GM03348 (cell line): ENCODE measurements at places on chromosomes 12 and 14.

DNA sequence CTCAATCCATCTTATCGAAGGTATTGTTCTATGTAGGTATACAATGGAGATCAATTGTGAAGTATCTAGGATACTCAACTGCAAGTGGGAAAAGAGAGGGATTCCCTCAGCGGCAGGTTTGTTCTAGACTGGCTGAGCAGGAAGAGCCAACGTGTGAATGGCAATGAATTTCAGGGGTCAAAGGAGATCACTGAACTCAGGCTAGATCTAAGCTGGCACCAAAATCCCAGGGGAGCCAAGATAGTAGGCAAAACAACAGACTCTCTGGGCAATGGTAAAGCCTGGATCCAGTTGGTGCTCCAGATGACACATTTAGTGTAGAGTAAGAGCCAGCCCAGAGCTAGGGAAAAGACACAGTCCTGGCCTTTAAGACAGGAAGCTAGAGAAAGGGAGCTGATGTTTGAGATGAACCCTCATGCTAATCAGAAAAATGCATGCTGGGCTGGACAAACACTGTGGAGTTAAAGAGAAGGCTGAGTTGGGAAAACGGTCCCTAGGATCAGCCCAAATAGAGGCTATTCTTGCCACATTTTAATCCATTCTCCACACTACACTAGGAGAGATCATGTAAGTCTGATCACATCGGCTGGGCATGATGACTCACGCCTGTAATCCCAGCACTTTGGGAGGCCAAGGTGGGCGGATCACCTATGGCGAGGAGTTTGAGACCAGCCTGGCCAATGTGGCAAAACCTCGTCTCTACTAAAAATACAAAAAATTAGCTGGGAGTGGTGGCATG is 45.6 kb downstream of the EFCAB11 start:
- DNase-seq, result no peak

GRCh38 chr12:76238688-76239087 is 109.5 kb downstream of the BBS10 start:
- DNase-seq, result no peak

DNA sequence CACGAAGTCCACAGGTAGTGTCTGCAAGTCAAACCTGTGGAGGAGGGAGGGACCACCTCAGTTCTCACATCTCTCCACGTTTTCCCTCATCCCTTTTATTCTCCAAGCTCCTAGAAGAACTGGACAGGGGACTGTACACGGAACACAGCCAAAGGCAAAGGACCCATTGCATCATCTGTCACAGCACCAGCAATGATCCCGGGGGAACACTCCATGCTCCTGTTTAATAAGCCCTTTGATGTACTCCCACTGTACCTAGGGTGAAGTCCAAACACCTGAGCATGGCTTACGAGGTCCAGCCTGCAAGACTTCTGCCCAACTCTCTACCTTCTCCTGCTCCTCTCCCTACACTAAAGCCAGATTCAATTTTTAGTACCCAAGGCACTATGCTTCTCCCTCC is 26.5 kb downstream of the PRPF40B start:
- DNase-seq, result no peak

- no peak for DNase-seq
Observed at GRCh38 chr12:51729331-51729730, 119.2 kb downstream of the FIGNL2 start.

GRCh38 chr14:68349900-68350629 is 442.8 kb downstream of the ZFP36L1 start:
- DNase-seq, result no peak

- DNase-seq, result no peak
Observed at GRCh38 chr12:53191096-53191884, 10.6 kb upstream of the CSAD start.
